ENCODE measurements at places on chromosomes 1 and 21.

- DNase-seq, result no peak
Measured at GRCh38 chr1:183607322-183607980, 17.2 kb upstream of the NCF2 start.

- DNase-seq, result no peak
Measured at GRCh38 chr1:248065071-248065470, 18.4 kb downstream of the OR2L3 start.

DNA sequence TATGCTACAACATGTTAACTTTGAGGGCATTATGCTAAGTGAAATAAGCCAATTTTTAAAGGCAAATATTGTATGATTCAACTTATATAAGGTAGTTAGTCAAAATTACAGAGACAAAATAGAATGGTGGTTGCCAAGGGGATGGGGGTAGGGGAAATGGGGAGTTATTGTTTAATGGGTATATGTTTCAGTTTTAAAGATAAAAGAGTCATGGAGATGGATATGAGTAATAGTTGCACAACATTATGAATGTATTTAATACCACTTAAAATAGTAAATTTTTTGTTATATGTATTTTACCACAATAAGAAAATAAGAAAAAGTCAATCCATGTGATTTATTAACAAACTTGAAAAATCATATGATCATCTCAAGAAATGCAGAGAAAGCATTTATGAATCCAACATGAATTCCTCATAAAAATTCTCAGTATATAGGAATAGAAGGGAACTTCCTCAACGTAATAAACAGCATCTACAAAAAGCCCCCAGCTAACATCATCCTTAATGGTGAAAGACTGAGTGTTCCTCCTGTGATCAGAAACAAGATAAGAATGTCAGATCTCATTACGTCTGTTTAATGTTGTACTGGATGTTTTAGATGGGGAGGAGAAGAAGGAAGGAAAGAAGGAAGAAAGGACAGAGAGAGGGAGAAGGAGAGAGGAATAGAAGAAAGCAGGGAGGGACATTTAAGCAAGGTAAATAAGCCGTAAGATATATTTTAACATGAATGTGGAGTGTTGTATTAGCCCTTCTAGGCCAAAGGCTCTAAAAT is 6.7 kb upstream of the TSEN15 start:
- DNase-seq, result no peak

- DNase-seq, result peak; percentile 64
Measured at GRCh38 chr21:27700974-27701614, 734.2 kb upstream of the ADAMTS5 start.

GRCh38 chr1:78370356-78370755 is 120.4 kb upstream of the PTGFR start:
- DNase-seq, result no peak

DNA sequence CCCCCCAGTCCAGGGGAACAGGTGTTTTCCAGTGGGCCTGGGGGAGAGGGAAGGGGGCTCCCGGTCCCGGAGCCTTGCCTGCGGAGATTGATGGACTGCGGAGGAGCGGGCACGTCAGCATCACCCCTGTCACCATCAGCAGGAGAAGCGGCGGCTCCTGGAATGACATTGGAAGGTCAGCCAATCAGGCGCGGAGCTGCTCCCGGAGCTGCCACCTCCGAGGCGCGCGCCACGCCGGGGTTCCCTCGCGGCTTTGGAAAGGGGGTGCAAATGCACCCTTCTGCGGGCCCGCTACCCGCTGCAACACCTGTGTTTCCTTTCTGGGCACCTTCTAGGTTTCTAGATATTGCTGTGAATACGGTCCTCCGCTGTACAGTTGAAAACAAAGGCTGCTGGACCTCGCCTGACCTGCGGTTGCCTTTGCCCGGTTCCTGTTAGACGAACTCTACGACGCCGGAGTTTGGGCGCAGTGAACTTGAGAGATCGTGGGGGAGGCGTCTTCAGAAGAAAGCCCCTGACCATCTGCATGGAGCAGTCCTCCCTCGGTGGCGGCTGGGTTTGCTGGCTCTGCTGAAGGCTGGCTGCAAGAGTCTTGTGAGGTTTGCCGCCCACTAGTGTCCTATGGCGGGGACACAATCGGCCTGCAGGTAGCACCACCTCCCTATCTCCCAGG is 5.3 kb downstream of the DSCAM start:
- peak; percentile 84 for DNase-seq

GRCh38 chr1:21763694-21764419 is 19.1 kb downstream of the USP48 start:
- peak; percentile 88 for DNase-seq

DNA sequence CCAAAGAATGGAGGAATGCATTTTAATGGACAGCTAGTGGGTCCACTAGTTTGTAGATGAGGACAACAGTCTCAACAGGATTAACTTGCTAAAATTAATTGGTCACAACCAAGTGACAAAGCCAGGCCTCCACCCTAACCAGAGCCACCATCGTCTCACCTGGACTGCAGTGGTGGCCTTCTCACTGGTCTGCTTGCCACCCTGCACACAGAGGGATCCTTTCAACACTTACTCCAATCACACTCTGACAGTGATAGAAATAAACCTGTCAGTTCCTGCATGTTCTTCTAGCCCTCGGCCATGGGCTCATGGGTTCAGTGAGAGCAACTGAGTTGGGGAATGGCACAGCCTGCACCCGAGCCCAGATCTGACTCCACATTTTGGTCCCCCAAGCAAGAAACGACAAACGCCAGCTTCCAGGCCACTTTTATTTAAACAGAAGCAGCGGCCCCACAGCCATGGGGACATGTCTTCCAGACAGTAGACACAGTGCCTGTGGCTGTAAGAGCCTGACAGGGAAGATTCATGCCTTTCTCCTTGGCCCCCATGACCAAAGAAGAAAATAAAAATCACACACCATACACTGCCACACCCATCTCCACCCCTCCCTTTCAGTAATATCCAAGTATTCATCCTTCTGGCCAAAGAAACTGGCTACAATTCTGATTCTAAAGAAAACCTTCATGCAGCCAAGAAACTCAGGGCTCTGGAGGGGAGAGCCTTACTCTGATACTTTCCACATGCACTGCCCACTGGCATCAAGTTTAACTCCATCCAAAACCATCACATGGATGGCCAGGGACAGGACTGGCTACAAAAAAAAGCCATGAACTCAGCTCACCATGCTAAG is 37.6 kb downstream of the DHCR24 start:
- no peak for DNase-seq

DNA sequence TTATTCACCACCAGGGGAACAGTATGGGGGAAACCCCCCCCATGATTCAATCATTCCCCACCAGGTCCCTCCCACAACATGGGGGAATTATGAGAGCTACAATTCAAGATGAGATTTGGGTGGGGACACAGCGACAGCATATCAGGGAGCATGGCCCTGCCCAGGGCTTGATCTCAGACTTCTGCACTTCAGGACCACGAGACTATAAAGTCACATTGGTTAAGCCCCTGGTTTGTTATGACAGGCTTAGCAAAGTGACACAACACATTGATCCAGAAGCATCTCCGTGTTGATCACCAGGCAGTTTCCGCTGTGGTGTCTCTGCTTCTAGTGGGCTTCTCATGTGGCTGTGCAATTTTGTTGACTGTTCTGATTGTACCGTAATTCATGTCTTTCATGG is 312.7 kb upstream of the C1orf174 start:
- no peak for DNase-seq

DNA sequence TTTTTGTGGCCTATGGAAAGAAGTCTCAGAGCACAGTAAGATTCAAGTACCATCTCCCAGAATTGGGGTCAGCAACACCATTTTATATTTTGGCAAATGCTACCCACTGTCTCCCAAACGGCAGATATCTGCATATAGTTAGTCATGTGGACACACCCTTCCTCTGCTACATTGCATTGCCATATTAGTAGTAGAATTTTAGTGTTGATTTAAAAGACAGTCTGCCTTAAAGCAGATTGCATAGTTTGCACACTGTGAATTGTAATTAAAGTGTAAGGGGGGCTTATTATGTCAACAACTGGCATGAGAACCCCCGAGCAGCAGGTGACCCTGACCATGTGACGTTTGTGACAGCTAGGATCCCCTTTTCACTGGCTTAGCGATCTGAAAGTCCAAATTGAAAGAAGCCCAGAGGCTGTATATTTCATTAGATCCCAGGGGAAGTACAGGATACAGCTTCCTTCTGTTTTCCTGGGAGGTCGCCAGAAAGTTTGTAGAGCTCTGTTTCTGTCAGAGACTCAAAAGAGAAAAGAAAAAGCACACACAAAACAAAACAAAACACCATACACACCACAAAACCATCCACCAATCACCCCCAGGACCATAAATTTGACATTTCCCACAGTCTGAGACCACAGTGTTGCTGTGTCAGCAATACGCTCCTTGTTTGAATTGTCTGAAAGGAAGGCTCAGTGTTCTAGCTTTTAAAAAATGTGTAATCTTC is 172.4 kb downstream of the NFIA start:
- DNase-seq, result peak; percentile 95

GRCh38 chr1:235941876-235942624 is 75.3 kb upstream of the LYST start:
- no peak for DNase-seq

DNA sequence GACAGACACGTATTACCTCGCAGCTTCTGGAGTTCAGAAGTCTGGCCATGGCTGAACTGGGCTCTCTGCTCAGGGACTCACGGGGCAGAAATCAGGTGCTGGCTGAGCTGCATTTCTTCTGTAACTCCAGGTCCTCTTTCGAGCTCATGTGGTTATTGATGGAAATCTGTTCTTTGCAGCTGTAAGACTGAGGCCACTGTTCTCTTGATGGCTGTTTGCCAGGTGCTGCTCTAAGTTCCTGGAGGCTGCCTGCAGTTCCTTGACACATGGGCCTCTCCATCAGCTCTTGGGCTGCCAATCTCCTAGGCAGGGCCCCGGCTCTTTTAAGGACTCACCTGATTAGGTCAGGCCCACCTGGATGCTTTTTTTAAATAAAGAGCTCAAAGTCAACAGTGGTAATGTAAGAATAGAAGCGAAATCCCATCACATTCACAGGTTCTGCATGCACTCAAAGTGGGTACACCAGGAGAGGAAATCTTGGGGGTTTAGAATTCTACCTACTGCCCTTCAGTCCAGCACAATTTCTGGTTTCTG is 139.1 kb downstream of the KAZN start:
- DNase-seq, result peak; percentile 32

- DNase-seq, result peak; percentile 91
Measured at GRCh38 chr1:32716312-32717148, 14.0 kb upstream of the SYNC start.

- DNase-seq, result no peak
Measured at GRCh38 chr1:233897325-233898162, 6.9 kb upstream of the SLC35F3 start.

GRCh38 chr1:93338387-93339146 is 7.1 kb upstream of the DR1 start:
- no peak for DNase-seq

- peak; percentile 38 for DNase-seq
Measured at GRCh38 chr1:169105434-169106094, 926 bp upstream of the ATP1B1 start.

- no peak for DNase-seq
Measured at GRCh38 chr1:8435569-8436071, 117.7 kb downstream of the SLC45A1 start.

GRCh38 chr1:181390410-181391077 is 92.8 kb upstream of the CACNA1E start:
- peak; percentile 9 for DNase-seq

All from NCI-H2171 treated with DMSO at 0.1 percent for 48 hours (cell line).